HL-60 (cell line): ENCODE measurements at places on chromosomes 12 and 14.

DNA sequence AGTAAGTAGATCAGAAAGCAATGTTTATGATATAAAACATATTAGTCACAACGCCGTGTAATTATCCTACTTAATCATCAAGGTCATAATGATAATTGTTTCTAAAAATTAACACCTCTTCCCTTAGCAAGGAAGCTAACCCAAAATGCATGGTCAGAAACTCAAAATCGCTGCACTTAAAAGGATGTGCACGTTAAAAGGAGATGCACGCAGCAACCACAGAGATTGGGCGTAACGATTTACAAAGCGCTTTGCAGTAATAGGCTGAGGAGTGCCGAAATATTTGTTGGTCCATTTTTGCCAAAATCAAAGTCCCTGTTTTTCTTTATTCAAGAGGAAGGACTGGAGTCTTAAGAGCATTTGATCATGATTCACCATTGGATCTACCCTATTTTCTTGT is 1077.2 kb downstream of the VRK1 start:
- no peak for DNase-seq

GRCh38 chr12:2583642-2584401 is 210.9 kb upstream of the FKBP4 start:
- DNase-seq: no peak

GRCh38 chr14:105212541-105213300 is 31.6 kb upstream of the NUDT14 start:
- DNase-seq: no peak

GRCh38 chr12:78530100-78530765 is 334.3 kb upstream of the SYT1 start:
- DNase-seq: no peak

- no peak for DNase-seq
Observed at GRCh38 chr12:67599691-67600090, 48.9 kb upstream of the DYRK2 start.

DNA sequence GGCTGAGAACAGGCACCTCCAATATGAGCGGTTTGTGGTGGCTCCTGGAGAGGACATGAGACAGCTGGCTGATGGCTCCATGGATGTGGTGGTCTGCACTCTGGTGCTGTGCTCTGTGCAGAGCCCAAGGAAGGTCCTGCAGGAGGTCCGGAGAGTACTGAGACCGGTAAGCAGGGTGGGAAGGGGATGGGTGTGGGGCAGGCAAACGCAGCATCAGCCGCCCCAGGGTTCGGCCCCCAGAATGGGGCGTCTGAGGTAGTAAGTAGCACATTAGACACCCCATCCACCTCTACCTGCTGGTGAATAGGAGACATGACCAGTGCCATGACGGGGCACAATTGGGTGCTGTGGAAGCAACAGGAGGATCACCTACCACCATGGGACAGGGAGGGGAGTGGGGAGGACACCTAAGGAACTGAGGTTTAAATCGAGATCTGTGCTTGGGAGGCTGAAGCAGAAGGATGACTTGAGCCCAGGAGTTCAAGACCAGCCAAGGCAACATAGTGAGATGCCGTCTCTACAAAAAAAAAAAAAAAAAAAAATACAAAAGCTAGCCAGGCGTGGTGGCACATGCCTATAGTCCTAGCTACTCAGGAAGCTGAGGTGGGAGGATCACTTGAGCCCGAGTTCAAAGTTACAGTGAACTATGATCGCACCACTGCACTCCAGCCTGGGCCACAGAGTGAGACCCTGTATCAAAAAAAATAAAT is 25.5 kb downstream of the ITGA7 start:
- DNase-seq: no peak

DNA sequence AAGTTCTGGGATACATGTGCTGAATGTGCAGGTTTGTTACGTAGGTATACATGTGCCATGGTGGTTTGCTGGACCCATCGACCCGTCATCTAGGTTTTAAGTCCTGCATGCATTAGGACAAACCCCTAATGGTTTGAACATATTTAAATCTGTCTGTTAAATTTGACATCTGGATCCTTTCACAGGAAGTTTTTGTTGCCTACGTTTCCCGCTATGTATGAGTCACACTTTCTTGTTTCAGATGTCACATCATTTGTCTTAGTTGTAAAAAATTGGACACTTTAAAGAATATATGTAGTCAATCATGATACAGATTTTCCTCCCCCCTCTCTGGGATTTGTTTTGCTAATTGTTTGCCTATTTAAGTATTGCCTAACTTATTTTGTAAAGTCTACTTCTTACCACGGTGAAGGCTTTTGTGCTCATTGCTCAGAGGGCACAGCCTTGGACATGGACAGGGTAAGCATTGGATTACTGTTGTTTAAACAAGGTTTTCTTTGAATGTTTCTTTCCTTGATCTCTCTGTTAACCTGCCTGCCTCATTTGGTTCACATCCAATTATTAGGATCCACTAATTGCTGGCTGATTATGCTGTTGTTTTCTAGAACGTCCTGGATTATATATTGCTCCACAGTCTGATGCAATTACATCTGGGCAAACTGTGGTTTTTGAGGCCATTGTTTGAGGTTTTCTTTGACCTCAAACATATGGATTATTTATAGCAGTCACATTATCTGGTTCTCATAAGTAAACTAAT is 1441.4 kb downstream of the AACS start:
- DNase-seq: no peak

DNA sequence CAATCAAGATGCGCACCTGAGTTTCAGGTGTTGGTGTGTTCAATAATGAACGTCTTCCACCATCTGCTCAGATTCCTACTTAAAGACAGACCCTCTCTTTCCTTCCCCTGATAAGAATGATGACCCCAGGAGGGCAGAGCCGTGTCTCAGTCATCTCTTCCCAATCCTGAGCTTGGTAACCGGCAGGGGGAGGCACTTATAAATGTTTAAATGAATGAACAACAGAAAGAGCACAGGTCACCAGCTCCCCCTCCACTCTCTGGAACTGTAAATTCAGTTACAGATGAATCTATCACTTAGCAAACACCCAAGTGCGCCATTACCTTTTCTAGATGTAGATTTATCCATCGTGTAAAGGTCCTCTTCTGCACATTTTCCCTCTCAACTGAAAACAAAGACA is 72.4 kb upstream of the DICER1 start:
- DNase-seq: no peak

DNA sequence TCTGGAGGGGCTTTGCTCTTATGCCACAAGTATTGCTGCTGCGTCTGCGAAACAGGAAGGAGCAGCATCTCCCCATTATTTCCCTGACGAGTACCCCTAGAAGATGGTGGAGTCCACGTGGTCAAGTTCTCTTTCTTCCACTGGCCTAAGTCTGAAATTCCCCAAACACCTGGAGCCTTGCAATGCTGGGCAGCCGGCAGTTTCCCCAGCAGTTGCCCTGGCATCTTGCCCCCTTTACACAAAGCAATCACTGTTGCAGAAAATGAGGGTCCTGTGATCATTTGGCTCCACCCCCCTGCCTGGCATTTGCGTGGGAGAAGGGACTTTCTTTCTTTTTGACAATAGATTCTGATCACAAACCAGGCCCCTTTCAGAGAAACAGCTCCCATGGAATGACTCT is 56.9 kb downstream of the FOS start:
- DNase-seq: no peak

DNA sequence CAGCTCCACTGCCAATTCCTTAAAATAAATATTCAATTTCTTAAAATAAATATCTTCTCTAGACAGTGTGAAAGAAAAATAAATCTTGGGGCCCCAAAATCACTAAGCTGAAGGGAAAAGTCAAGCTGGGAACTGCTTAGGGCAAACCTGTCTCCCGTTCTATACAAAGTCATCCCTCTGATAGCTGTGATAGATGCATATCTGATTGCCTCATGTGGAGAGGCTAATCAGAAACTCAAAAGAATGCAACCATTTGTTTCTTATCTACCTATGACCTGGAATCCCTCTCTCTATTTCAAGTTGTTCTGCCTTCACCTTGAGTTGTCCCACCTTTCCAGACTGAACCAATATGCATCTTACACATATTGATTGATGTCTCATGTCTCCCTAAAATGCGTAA is 889.8 kb downstream of the TRHDE start:
- DNase-seq: no peak

DNA sequence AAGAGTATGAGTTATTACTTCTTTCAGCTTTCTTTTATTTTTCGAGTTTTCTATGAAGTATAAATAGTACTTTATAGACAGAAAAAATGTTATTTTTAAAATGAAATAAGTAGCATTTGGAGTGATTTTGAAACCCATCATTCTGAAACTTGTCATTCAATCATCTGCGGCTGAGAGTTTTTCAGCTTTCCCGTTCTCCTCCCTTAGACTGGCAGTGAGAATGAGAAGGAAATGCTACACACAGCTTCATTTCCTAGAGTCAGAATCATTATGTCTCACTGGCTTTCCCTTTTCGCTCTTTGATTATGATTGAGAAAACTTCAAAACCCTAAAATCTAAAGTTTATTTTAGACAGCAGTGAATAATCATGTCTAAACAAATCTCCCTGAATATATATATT is 33.7 kb upstream of the GNPNAT1 start:
- no peak for DNase-seq

DNA sequence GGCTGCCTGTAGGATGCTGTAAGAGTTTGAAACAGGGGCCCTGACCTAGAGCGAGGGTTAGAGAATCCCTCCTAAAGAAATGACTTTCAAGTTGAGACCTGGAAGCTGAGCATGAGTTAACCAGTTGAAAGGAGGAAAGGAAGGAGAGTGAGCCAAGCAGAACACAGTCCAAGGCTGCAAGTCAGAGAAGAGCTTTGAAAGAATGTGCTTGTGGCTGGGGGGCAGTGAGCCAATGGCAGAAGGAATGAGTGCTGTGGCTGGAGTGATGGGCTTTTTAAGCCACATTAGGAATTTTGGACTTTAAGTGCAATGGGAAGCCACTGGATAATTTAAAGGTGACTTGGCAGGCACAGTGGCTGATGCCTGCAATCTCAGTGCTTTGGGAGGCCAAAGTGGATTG is 18.1 kb downstream of the CDKN1B start:
- DNase-seq: no peak

GRCh38 chr14:22774011-22774706 is 7.7 kb downstream of the OXA1L start:
- no peak for DNase-seq

- DNase-seq: no peak
Observed at GRCh38 chr12:75294797-75295196, 35.3 kb downstream of the CAPS2 start.

- DNase-seq: no peak
Observed at GRCh38 chr12:123306200-123306599, 34.5 kb upstream of the CDK2AP1 start.

DNA sequence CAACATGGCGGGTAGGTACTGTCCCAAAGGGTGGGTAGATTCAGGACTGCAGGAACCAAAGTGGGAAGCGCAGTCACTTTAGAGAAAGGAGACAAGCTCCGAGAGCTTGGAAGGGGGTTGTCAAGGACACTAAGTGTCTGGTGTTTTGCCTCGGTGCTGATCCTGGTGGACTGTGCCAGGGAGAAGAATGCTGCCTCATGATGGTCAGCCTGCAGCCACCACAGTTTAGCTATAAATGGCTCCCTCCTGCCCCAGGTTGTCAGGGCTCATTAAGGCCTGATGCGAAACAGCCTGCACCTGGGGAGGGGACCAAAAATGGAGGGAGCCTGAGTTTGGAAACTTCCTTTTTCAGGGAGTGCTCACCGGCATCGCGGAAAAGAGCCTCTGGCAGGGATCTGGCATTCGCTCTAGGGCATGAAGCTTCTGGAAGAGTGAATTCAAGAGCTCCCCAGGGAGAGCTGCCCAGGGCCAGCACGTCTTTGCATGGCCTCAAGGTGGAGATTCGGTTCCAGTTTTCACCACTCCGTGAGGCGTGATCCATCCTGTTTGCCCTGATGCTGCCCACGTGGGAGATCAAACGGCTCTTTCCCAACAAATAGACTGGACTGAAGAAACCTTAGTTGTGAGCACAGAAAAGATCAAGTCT is 164.0 kb downstream of the FOXN3 start:
- DNase-seq: no peak

DNA sequence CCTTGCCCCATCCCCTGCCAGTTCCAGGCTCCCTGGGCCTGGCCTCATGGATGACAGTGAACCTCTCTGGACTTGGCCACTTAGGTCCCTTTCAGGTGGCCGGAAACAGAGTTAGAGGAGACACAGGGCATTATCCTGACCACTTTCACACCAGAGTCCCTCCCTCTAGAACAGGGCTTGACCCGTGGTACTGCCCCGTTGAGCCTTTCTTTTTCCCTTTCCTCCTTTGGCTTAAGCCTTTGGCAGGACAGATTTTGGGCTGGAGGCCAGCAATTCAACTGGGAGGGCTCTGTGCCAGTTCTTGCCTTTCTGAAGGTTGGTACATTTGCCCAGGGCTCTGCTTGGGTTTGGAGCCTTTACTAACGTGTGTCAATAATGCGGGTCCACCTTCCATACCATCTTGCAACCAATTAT is 22.8 kb downstream of the TPCN1 start:
- no peak for DNase-seq

GRCh38 chr12:78787576-78787975 is 77.0 kb upstream of the SYT1 start:
- DNase-seq: no peak

- DNase-seq: no peak
Observed at GRCh38 chr12:112664569-112664968, 127.0 kb upstream of the RPH3A start.

GRCh38 chr12:82437744-82438143 is 79.4 kb downstream of the METTL25 start:
- DNase-seq: no peak

DNA sequence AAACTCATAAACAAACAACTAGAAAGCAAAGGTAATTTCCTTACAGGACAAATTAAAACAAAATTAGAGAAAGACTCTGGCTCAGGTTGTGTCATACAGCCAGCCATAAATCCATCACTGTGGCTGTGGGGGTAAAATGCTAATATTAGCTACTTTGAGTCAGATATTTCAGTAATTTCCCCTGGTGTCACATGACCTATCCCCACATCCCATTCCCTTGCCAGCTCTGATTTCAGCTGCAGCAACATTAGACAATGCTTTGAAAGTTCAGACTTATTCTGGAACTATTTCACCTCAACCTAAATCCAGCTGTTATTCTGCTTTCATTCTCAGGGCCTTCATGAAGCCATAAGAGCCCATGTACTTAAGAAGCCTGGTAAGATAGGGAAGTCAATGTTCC is 55.3 kb downstream of the RPL10L start:
- DNase-seq: no peak

DNA sequence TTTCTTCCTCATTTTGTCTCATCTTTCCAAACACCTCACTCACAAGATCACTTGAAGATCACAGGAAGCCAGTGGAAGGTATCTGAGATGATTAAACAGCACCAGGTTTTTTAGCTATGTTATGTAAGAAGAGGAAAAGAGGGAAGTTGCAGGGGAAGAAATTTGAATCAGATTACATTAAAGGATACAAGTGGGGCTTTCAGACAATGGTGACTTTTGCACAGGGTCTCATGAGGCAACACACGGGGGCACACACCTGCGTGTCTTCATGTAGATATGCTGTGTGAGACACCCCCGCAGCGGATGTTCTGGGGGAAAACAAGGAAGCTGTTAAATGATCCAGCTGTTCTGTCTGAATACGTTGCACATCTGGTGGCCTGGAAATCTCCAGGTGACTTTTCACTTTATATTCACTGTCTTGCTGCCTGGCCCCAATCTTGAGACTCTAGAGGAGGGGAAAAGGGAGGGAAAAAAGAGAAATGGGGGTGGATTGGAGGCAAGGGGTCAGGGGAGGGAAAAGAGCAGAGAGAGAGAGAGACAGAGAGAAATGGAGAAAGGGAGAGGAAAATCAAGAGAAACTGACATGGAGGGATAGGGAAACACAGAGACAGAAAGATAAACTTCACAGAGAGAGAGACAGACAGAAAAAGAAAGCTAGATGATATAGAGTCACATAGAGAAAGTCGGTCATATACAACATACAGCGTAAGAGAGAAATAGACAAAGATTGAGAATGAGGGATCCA is 36.3 kb upstream of the PPP1CC start:
- peak; percentile 23 for DNase-seq
